Immature natural killer cell (primary cell): ENCODE measurements at places on chromosomes 11 and 22.

DNA sequence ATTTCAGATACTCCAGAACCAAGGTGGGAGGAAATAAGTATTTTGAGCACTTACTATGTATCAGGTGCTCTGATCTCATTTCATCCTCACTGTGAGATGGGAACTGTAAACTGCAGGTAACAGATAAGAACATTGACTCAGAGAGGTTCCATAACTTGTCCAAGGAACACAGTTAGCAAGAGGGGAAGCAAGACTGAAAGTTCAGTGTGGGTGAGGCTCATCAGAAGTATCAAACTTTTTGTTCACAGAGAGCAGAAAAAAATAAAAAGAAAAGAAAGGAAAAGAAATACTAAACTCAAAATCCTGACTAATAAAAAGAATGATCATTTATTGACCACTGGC, 37.1 kb downstream of the RAB30 start:
- H3K27ac ChIP-seq: no peak overlapping the region
- peaks cover 6% of the 10 kb centered on the region for H3K36me3 ChIP-seq
- peaks cover 25% of the 10 kb centered on the region for H3K4me1 ChIP-seq
- no peak overlapping the region for H3K4me3 ChIP-seq
- H3K27me3 ChIP-seq: peaks cover 2% of the 10 kb centered on the region
- DNase-seq: no peak

DNA sequence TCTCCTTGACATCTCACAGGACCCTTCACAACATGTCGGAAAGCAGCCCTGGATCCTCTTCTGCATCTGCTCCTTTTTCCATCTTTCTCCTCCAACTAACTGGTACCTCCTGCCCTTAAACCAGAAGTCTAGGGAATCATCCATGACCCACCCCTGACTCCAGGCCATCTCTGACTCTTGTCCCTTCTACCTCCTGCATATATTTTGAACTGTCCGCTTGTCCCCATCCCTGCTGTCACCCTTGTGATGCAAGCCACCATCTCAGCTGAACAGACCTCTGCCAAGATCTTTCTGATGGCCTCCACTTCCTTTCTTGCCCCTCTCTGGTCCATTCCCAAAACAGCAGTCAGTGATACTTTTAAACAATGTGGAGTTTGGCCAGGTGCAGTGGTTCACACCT, 7.0 kb downstream of the RIBC2 start:
- peaks cover 2% of the 10 kb centered on the region for H3K27me3 ChIP-seq
- no peaks in the 10 kb centered on the region for H3K36me3 ChIP-seq
- no peak for DNase-seq
- peak overlapping the region; percentile 11 for H3K27ac ChIP-seq

- H3K36me3 ChIP-seq: peaks cover 3% of the 10 kb centered on the region
- H3K4me1 ChIP-seq: peaks cover 5% of the 10 kb centered on the region
- H3K4me3 ChIP-seq: no peak overlapping the region
- H3K27ac ChIP-seq: no peak overlapping the region
These were observed 1471.6 kb downstream of the TBC1D22A start for GRCh38 chr22:48234011-48234410.

DNA sequence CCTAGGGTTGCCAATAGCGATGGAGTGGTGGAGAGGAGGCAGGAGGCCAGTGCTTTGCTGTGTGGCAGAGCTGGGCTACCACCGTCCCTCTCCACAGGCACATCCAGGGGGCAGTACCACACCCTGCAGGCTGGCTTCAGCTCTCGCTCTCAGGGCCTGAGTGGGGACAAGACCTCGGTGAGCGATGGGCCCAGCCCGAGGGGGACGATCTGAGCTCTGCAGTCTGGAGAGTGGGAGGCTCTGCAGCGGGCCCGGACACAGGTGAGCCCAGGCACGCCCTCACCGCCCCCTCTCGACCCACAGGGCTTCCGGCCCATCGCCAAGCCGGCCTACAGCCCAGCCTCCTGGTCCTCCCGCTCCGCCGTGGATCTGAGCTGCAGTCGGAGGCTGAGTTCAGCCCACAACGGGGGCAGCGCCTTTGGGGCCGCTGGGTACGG, 2.5 kb downstream of the PKP3 start:
- peaks cover 15% of the 10 kb centered on the region for H3K4me1 ChIP-seq
- no peak for DNase-seq

DNA sequence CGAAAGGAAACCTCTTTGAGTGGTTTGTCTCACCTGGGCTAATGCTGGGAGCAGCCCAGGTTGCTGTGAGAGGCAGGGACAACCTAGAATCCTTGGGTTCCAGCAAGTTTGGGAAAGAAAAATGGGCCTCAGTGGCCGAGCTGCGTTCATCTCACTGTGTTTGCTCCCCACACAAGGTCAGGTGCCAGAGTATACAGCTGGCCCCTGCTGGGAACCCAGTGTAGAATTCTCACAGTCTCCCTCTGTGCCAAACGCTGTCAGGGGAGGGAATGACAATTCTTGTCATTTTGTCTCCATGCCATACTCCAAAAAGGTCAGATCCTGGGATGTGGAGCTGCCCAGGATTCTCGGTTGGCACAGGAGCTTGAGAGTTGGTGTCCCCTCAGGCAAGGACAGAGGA, 4.3 kb downstream of the DGKZ start:
- peaks cover 21% of the 10 kb centered on the region for H3K27me3 ChIP-seq
- no peaks in the 10 kb centered on the region for H3K36me3 ChIP-seq
- peak overlapping the region; percentile 96 for H3K27ac ChIP-seq

- H3K4me3 ChIP-seq: no peak overlapping the region
- DNase-seq: no peak
- no peaks in the 10 kb centered on the region for H3K4me1 ChIP-seq
These were observed 17.5 kb upstream of the GAL start for GRCh38 chr11:68666849-68667248.

DNA sequence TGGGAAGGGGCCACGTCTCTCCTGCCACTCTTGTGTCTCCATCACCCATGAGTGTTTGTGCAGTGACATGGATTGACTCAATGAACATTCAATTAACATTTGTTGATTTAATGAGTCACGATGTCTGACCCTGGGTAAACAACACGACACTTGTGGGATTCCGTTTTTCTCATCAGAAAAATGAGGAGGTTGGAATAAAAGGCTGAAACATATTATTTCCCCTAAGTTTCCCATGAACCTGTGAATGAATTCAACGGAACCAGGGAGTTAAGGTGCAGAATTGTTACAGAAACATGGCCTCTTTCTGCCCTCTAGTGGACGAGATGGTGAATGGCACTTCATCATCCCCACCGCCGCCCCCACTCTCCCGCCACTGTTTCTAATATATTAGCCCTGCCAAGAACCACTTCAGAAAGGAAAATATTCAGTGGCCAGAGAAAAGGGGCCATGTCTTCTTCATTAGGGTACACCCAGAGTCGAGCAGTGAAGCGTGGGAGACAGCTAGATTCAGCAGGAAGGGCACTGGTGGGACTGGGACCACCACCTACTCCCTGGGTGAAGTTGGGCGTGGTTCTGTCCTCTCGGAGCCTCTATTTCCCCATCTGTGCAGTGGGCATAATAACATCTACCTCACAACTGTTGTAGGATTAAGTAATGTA, 46.3 kb upstream of the SYT13 start:
- DNase-seq: peak; percentile 42
- no peak overlapping the region for H3K27ac ChIP-seq
- H3K36me3 ChIP-seq: no peaks in the 10 kb centered on the region
- H3K4me3 ChIP-seq: no peak overlapping the region
- peaks cover 4% of the 10 kb centered on the region for H3K27me3 ChIP-seq

- peaks cover 12% of the 10 kb centered on the region for H3K27me3 ChIP-seq
- H3K36me3 ChIP-seq: no peaks in the 10 kb centered on the region
- H3K4me3 ChIP-seq: no peak overlapping the region
- DNase-seq: no peak
- H3K27ac ChIP-seq: no peak overlapping the region
These were observed 22.5 kb downstream of the VSIG10L2 start for GRCh38 chr11:125968354-125968753.

DNA sequence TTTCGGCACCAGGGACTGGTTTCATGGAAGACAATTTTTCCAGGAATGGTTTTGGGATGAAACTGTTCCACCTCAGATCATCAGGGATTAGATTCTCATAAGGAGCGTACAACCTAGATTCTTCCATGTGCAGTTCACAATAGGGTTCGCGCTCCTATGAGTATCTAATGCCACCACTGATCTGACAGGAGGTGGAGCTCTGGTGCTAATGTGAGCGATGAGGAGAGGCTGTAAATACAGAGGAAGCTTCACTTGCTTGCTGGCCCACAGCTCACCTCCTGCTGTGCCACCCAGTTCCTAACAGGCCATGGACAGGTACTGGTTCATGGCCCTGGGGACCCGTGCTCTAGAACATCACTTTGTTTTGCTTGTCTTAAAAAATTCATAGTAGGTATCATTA, 41.8 kb upstream of the AMPD3 start:
- H3K27ac ChIP-seq: no peak overlapping the region
- peaks cover 3% of the 10 kb centered on the region for H3K27me3 ChIP-seq
- no peaks in the 10 kb centered on the region for H3K36me3 ChIP-seq
- H3K4me1 ChIP-seq: peaks cover 69% of the 10 kb centered on the region
- peak overlapping the region; percentile 82 for H3K4me3 ChIP-seq

DNA sequence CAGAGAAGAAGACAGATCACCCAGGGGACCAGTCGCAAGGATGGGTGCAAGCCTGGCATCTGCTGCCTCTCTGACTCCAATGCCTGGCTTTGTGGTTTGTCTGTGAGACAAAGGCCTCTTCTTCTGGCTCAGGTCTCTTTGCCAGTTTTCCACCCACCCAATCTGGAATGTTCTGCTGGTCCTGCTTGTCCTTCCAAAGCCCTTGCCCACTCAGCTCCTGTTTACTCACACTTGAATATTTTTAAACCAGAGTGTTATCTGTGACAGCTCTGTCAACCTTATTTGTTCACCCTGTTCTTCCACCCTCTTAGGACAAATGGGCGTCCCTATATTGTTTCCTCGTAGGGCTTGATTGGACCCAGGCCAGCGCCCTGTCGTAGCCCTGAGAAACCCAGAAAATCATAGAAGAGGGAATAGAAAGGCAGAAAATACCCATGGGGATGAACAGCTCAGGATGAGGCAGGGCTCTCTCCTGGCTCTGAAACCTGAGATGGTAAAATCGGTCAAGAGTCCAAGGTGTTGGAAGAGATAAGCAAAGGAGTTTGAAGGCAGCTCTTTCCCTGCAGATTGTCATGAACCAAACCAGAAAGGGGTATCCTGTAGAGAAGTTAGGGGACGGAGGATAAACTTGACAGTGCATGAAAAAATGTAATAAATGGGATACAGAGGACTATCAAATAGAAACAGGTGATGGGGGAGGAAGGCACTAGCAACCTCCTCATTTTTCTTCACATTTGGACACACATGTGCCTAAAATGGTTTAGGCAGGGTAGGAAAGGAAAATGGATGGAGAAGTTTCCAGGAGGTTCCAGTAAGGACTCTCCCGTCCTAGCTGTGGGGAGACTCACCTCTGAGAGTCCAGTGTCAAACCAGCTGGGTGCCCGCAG, 651 bp downstream of the CRYAB start:
- no peaks in the 10 kb centered on the region for H3K36me3 ChIP-seq
- no peaks in the 10 kb centered on the region for H3K4me1 ChIP-seq
- no peak for DNase-seq
- peaks cover 15% of the 10 kb centered on the region for H3K27me3 ChIP-seq

- no peak overlapping the region for H3K4me3 ChIP-seq
- H3K27me3 ChIP-seq: no peaks in the 10 kb centered on the region
- DNase-seq: no peak
- H3K4me1 ChIP-seq: no peaks in the 10 kb centered on the region
These were observed 86.8 kb upstream of the TIMP3 start for GRCh38 chr22:32714458-32715430.

DNA sequence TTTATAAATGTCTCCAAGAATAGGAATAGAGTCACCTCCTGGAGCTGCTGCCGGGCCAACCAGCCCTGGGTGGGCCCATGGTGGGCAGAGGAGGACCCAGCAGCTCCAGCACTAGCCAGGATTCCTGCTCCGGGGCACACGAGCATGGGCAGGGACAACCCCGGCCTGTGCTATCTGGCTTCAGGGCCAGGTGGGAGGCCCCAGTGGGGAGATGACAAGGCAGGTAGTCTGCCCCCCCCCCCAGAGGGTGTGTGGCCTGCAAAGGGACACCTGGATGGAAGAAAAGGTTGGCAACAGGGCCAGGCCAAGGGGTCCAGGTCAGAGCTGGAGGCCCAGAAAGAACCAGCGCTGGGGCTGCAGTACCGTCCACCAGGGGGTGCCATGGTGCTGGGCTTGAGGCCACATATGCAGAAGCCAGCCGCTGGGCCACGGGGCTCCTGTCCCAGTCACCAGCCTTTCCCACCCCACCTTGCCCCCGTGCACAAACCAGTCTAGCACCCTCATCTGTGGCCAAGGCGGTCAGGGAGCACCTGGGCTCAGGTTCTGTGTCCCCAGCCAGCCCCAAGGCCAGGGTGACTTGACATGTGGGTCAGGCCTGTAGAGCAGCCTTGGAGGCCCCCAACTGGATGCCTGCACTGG, 3.4 kb downstream of the TSPAN32 start:
- H3K27ac ChIP-seq: peak overlapping the region; percentile 96
- H3K4me3 ChIP-seq: peak overlapping the region; percentile 91
- peaks cover 40% of the 10 kb centered on the region for H3K4me1 ChIP-seq
- DNase-seq: peak; percentile 82
- peaks cover 7% of the 10 kb centered on the region for H3K36me3 ChIP-seq
- peaks cover 11% of the 10 kb centered on the region for H3K27me3 ChIP-seq

DNA sequence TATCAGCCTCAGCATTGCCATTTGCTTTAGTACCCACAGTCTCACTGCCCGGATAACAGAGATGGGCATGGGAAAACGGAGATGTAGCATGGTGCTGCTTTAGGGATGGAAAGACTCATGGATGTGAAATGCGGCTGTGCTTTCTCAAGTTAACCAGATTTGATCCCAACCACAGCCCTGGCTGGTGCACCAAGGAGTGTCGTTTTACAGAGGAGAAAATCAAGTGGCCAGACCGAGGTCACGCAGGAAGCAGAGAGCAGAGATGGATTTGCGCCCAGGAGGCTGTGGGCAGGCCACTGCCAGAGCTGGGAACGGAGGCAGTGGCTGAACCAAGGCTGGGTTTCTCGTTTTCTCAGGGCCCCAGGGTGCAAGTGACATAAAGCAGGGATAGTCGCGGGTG, 9.0 kb downstream of the MB start:
- H3K36me3 ChIP-seq: no peaks in the 10 kb centered on the region
- no peak overlapping the region for H3K27ac ChIP-seq
- H3K4me1 ChIP-seq: no peaks in the 10 kb centered on the region
- H3K4me3 ChIP-seq: no peak overlapping the region
- no peak for DNase-seq
- H3K27me3 ChIP-seq: peaks cover 10% of the 10 kb centered on the region

GRCh38 chr11:116835042-116835772, 2.2 kb downstream of the APOA1 start:
- no peaks in the 10 kb centered on the region for H3K36me3 ChIP-seq
- peaks cover 18% of the 10 kb centered on the region for H3K4me1 ChIP-seq
- peaks cover 5% of the 10 kb centered on the region for H3K27me3 ChIP-seq
- no peak for DNase-seq
- H3K27ac ChIP-seq: peak overlapping the region; percentile 71

DNA sequence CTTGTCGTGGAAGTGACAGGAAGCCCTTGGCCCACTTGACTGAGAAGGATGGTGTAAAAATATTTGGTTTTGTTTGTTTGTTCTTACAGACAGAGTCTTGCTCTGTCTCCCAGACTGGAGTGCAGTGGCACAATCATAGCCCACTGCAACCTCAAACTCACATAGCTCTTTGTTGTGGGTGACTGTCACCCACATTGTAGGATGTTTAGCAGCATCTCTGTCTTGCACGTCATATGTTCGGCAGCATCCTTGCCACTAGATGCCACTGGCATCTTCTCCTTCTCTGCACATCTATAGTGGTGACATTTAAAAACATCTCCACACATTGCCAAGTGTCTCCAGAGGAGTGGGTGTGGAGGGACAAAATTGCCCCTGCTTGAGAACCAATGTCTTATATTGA, 56.8 kb downstream of the PRR5L start:
- DNase-seq: peak; percentile 83
- no peaks in the 10 kb centered on the region for H3K36me3 ChIP-seq
- peaks cover 57% of the 10 kb centered on the region for H3K4me1 ChIP-seq
- H3K4me3 ChIP-seq: peak overlapping the region; percentile 25
- peaks cover 16% of the 10 kb centered on the region for H3K27me3 ChIP-seq
